ENCODE measurements at places on chromosomes 3 and 15.

GRCh38 chr3:180420016-180420415 is 181.9 kb upstream of the TTC14 start:
- no peak for DNase-seq

DNA sequence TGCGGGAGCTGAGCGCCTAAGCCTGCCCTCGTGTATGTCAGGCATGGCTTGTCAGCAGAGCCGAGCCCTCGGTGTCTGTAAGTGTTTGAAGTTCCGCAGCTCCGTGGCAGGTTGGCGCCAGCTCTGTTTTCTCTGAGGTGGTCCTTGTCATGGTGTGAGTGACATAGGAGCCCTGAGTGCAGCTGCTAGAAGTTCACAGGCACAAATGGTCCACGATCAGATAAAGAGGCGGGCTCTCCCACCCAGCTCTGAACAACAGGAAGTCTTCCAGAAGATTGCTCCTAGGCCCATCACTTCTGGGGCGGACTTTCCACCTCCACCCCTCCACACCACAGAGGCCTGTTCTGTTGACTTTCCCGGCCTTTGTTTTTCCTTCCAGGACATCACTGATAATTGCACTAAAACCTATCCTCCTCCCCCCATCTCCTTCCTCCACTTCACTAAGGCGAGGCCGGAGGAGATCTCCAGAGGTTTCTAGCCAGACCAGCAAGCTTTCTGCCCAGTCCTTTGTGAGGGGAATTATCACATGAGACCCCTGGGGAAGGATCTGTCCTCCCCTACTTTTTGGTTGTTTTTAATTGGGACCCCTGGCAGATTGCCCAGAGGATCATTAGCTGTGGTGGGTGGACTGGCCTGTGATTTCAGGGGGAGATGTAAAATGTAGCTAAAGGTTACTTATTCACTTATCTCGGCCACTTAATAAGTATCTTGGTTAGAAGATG is 19.9 kb downstream of the ITPR1 start:
- DNase-seq, result no peak

GRCh38 chr3:156106721-156107373 is 13.5 kb upstream of the KCNAB1 start:
- no peak for DNase-seq

GRCh38 chr3:170180079-170180907 is 1.2 kb downstream of the PHC3 start:
- no peak for DNase-seq

DNA sequence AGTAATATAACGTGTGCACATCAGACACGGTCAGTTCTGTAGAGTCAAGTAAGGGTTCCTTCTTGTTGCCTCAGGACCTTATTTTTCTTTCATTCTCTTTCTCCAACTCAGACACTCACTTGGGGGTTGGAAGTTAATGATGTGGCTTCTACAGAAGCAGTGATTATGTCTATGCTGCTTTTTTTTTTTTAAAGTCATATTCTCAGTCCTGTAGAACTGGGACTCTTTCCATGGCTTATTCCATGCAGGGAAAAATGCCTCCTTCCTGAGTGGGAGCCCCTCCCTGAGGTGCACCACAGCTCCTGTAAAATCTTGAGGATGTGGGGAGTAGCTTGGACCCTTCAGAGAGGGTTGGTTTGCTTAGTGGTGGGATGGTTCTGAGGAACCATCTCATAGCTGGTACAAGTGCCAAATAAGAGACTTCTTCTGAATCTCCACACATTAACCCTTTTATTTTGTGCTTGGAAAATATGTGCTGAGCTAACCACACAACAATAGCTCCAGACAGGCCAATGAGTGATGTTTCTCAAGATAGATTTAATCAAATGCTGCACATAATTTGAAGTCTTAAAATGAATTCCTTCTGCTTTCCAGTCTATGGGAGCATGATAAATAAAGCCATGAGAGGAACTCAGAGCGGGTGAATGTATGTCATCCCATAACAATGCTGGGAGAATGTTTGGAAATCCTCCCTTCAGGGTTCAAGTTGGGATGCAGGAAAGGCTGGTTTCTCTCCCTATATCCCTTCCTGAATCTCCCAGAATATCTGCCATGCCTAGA is 23.3 kb upstream of the FSTL1 start:
- no peak for DNase-seq

All from activated T-cell treated with anti-CD3 and anti-CD28 coated beads, Interleukin-2, amount 50 U/mL, for 4 hours (primary cell).